Activated CD4-positive, CD25-positive, alpha-beta regulatory T cell treated with anti-CD3 and anti-CD28 coated beads, Interleukin-2, amount 50 U/mL, for 16 hours (primary cell): ENCODE measurements at places on chromosomes 4 and X.

DNA sequence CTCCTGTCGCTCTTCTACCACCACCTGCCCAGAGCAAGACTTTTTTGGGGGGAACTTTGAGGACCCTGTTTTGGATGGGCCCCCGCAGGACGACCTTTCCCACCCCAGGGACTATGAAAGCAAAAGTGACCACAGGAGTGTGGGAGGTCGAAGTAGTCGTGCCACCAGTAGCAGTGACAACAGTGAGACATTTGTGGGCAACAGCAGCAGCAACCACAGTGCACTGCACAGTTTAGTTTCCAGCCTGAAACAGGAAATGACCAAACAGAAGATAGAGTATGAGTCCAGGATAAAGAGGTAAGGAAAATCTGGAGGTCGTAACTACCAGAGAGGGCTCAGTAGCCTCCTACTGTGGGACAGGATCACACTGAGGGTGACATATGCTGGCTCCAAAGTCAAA, 364.5 kb downstream of the MAPK10 start:
- no peak for DNase-seq

DNA sequence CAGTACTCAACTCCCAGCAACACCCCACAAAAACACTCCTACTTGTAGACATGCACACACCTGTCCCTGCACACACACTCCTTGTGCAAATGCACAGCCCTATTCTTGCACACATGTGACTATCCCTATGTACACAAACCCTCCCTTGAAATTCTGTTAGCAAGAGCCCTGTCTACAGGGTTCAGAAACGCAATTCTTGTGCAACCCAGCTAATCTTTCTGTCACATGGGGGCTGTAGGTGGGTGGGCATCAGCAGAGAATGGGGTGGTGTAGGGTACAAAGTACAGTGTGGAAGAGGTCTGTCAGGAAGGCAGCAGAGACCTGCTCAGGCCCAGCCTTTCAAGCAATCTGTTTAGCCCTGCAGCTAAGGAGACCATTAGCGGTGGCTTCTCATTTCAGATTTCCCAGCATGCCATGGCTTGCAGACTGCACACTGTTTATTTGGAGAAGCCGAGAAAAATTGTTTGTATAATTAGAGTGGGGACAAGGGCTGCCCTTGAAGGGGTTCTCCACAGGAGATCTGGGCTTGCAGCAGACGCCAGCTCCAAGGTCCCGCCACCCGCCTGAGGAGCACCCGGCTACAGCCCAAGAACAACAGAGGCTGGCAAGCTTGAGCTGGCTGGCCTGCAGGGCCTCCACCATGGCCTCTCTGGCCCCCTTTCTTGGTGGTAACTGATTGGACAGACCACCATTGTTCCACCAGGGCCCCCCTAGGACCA, 144.0 kb upstream of the PJA1 start:
- DNase-seq: no peak

DNA sequence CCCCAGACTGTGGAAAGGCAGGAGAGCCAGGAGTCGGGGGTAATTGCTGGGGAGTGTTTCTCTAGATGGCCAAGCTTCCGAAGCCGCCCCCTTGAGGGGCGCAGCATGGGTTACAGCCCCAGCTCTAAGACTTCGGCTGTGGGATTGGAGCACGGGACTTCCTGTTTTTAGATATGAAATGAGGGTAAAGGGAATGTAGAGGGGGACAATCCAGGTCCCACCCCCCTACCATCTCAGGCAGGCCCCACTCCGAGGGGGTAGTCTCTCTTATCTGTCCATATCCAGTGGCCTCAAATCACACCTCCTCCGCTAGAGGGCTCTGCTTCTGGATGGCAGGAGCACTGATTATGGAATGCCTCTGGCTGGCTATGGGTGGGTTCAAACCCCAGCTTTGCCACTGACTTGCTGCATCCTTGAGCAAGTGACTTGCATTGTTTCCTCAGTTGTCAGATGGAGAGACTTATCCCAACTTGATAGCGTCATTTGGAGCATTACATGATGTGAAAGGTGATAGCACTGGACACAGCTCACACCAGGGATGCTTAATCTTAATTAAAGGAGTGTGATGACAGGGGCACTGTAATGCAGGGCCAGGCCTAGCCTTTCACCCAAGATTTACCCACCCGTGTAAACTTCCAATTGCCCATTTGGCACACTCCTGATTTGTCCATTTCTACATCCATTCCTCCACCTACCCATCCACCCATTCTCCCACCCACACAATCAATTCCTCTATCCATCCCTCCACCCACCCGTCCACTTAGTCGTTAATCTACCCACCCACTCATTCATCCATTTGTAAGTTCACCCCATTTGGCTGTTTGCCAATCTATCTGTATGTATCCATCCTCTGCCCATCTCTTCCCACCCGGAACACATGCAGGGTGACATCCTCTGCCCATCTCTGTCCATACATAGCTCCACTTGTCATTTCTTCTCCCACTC, 848 bp upstream of the KCND1 start:
- no peak for DNase-seq

GRCh38 chrX:134571796-134572195, 86.5 kb downstream of the PLAC1 start:
- DNase-seq: no peak

- DNase-seq: no peak
These were observed 192.7 kb downstream of the RCHY1 start for GRCh38 chr4:75321484-75321883.

- DNase-seq: no peak
These were observed 56.2 kb upstream of the CYSLTR1 start for GRCh38 chrX:78383594-78383993.

GRCh38 chr4:150150629-150151062, 72.4 kb downstream of the DCLK2 start:
- no peak for DNase-seq
